CD4-positive, alpha-beta T cell treated with Interleukin-6 at 100 ng/mL for 8 hours (primary cell): ENCODE measurements at places on chromosomes 16 and 17.

- DNase-seq, result no peak
Observed at GRCh38 chr17:44901411-44901921, 2.2 kb upstream of the EFTUD2 start.

DNA sequence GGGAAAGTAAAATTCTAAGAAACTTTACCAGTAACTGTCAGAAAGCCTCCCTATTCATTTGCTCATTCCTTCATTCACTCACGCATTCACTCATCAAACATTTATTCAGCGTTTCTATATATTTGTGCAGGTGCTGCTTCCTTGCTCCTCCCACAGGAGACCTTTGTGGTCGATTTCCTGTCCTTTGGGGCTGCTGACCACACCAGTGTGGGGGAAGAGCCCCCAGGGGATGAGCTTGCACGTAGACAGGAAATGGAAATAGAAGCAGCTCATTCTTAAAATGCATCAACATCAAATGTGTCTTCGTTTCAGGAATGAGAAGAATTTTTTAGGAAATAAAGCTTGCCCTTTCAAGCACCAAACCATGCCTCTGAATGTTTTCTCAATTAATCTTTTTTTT is 9.6 kb downstream of the PIK3R6 start:
- no peak for DNase-seq

GRCh38 chr16:12536412-12536746 is 267.3 kb downstream of the CPPED1 start:
- DNase-seq, result no peak

DNA sequence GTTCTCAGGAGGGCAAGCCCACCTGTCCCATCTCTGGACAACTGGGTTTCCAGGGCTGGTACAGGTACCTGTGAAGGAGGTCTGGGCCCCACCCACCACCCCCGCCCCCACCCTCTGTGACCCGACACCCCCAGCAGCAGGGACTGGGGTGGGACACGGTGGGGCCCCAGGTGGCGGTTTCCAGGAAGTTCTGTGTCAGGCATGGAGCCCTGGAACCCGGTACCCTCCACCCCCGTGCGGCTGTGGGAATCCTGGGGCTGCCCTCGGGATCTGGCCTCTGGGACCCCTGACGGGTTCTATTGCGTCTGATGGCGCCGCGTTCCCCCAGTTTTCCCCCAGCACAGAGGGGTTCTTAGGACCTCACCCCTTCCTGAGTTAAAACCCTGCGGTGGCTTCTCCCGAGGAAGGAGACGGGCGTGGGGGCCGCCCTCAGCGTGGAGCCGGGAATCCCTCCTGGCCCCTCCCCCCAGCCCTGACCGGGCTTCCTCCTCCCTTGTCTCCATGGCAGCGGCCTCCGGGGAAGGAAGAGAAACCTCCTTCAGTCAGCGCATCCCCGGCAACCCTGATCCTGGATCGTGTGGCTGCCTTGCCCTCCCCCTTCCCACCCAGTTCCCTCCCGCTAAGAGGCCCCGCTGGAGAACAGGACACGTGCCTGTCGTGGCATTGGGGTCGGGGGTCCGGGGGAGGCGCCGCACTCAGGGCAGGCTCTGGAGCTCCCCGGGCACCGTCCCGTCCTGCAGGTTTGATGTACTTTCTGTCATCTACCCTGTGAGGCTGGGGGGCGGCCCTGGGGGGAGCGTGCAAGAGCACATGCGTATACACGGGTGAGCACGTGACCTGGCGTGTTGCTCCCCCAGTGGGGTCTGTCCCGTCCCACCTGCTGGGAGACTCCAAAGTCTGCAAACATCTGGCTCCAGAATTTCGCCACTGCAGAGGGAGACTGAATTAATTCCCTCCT is 30.3 kb downstream of the CACNA1H start:
- DNase-seq, result no peak

DNA sequence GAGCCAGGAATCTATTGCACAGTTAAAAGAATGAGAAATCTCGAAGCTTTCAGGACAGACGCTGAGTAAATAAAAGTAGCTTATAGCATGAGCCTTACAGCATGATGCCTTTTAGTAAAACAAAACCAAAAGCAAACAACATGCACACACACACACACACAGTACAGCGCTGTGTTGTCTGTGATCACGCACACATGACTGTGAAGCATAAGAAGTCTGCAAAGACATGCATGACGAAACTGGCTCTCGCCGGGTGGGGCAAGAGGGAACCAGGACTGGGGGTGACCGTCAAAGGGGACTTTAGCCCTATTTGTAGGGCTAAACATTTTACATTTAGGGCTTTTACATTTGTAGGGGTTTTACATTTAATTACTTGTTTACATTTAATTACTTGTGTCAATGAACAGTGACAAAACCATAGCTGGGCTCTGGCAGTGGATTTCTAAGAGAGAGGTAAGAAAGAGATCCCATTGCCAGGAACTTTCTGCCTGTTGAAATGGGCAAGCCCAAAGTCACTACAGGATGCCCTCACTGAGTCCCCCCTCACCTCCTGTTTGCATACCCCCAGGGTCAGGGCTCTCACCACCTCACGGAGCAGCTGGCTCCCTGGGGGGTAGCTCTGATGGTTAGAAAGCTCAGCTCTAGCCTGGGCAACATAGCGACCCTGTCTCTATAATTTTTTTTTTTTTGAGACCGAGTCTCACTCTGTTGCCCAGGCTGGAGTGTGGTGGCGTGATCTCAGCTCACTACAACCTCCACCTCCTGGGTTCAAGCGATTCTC is 2.0 kb upstream of the TNFRSF13B start:
- DNase-seq, result no peak

DNA sequence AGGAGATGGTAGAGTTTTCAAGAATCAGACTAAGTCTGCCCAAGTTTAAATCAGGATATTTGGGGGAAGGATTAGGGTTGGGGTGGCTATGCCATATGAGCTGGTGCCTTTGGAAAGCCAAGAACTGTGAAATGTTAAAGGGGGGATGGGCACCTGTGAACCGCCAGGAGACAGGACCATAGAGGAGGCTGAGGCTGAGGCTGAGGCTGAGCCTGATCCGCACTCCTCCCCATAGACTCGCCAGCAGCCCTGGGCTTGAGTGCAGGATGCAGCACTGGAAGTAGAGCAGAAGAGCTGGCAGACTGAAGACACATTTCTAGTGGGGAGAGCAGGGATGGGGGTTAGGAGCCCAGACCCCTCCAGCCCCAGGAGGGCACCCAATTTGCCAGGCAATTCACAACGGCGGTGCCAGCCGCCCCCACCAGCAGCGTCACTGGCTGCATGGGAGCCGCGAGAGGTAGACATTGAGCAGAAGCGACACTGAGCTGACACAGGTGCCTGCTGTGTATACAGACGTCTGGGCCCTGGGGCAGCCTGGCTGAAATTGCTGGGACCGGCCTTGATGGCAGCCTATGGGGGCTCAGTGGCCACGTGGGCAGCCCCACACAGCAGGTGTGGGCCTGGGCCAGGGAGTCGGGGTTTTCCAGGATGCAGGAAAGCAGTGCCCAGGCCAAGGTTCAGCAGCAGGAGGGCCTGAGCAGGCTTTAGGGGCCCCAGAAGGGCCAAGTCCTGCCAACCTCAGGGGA is 9.2 kb downstream of the PIMREG start:
- no peak for DNase-seq

GRCh38 chr17:27666831-27667560 is 36.0 kb downstream of the LGALS9 start:
- DNase-seq, result no peak

DNA sequence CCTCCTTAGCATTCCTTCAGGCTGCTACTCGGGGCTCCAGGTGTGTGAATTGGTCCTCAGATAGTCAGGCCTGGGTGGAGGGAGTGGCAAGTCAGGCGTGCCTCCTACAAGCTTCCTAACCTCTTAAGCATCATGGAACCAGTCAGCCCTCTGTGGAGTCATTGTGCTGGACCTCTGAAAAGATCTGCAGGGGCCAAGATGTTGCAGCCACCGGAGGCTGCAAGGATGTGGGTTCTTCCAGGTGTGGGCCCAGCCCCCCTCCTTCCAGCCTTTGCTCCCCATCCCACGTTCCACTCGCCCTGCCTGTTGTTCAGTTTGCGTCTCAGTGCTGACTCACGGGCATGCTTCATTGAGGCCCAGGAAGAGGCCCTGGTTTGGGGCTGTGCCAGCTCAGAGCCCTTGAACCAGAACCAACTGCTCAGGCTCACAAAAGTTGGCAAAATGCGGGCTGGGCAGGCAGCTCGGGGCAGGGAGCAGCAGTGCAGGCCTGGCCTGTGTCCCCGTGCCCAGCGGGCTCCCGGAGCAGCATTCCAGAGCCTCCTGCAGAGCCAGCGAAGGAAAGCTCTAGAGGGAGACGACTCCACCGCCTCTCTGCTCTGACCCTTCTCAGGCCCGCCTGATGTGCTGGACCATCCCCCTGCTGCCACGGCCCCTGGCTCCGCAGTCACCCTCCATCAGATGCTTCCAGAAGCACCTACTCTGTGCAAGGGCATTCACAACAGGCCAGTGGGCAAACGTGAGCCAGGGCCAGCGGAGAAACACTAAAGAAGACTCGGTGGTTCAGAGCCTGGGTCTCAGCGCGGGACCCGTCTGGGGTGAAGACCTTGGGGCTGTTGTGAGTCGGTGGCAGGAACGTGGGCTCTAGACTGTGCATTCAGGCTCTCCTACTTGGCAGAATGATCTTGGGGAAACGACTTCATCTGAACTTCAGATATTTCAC is 7.5 kb downstream of the LDHD start:
- peak; percentile 80 for DNase-seq

DNA sequence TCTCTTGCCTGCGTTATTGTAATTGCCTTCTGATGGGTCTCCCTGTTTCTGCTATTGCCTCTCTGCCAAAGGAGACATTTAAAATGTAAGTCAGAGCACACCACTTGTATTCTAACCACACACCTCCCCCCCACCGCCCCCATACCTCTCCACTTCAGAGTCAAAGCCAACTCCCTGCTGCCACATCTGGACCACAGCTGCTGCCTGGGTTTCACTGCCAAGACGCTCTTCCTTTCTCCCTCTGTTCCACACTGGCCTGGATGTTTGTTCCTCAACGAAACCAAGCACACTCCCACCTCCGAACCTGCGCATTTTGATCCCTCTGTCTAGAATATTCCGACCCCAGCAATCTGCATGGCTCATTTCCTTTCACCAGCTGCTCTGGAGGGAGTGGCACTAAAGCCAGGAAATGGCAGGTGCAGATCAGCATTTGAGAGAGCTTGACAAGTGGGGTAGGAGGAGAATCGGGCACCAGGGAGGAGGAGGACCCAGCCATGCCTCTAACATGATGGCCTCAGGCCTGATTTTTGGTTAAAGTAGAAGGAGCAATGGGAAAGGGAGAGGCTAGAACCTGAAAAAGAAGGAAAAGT is 92.4 kb upstream of the HS3ST2 start:
- DNase-seq, result no peak

DNA sequence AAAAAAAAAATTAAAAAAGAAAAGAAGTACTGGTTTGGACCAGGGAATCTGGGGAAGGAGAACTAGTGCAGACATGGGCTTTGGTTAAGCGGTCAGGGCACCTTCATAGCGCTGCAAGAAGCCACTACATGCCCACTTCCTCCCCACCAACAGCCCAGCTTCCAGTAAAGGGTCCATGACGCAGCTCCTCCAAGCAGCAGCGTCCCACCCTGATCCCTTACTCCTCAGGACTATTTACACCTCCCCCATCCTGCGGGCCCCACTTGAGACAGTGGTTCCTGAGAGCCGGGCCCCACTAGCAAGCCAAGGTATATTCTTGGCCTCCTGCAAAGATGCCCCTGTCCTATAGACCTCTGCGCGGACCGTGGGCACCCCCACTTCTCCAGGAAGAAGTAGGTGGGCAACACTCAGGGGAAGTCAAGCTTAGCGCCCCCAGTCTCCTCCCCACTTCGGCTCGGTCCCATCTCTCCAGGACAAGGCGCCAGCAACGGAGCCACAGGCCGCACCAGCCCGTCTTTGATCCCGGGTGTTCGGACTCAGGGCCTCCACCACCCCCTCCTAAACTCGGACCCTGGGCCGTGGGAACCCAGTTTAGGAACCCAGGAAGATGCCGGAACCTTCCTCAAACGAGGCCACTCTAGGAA is 913 bp upstream of the PRR14 start:
- no peak for DNase-seq

DNA sequence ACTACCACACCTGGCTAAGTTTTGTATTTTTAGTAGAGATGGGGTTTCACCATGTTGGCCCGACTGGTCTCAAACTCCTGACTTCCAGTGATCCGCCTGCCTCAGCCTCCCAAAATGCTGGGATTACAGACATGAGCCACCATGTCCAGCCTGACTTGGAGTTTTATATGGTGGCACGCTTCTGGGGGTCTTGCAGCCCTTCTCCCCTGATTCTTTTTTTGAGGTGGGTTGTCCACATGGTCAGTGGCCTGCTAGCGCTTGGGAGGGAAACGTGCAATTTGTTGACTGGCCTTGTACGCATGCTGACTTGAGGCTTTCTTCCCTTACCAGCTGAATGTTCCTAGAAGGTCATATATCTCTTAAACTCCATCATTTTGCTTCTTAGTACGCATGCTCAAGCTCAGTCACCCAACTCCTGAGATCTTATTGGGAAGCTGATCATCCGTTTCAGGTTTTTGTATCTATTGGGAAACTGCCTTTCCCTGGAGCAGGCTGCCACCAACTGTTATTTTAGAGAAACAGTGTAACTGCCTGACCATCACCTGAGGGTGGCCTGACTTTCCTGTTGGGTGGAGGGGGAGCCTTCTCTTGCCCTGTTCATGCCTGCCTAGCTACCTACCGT is 13.7 kb upstream of the LDHD start:
- DNase-seq, result no peak

DNA sequence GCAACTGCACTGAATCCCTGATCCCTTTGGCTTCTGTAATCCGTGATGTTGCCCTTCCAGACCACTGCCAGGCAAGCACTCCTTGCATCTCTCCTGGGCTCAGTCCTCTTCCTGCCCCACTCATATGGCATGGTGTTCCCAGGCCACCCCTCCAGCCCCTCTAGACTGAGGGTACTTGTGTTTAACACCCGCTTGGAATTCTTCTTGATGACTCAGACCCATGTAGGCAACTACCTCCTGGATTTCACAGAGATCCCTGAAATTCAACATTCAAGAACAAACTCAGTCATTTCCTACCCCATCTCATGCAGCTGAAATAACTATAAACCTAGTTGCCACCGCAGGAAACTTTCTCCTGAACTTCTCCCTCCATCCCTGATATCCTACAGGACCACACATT is 541.9 kb upstream of the CDH11 start:
- no peak for DNase-seq

DNA sequence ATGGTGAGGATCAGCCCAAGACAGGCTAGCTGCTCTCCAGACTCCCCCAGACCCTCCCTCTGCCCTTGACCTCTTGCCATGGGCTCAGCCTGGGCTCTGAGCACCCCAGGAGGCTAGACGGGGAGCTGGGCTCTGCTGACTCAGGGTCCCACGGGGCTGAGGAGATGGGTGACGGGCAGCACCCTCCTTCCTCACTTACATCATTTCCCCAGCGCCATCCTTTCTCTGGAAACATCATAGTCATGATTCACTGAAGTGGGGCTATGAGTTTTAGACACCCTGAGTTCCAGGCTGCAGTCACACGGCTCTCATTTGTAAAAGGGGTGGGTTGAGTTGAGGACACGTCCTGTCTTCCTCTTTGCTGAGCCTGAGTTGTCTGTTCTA is 3.0 kb upstream of the ITGAX start:
- no peak for DNase-seq

DNA sequence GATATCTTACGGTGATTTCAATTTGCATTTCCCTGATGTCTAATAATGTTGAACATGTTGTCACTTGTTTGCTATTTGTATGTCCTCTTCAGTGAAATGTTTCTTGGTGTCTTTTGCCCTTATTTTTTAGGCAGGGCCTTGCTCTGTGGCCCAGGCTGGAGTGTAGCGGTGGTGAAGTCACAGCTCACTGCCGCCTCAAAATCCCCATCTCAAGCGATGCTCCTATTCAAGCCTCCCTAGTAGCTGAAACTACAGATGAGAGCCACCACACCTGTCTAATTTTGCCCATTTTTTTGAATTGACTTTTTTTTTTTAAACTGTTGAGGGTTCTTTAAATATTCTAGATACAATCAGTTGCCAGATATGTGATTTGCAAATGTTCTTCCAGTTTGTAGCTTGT is 8.3 kb downstream of the UBE2G1 start:
- no peak for DNase-seq
